ENCODE measurements at places on chromosomes 13 and 19.

DNA sequence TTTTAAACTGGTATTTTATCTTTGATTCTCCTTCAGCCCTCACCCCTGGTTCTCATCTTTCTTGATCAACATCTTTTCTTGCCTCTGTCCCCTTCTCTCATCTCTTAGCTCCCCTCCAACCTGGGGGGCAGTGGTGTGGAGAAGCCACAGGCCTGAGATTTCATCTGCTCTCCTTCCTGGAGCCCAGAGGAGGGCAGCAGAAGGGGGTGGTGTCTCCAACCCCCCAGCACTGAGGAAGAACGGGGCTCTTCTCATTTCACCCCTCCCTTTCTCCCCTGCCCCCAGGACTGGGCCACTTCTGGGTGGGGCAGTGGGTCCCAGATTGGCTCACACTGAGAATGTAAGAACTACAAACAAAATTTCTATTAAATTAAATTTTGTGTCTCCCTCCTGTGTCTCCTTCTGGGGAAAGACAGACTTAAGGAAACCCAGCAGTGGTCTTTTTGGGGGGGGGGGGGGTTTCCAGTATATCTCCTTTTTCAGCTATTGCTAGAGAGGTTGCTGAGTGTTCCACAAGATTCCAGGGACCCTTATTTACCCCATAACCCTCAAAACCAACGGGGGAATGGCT, 1.5 kb upstream of the RAD23A start:
- DNase-seq = no peak

GRCh38 chr19:19406878-19407632, 1.6 kb downstream of the GATAD2A start:
- DNase-seq = no peak

- DNase-seq = peak; percentile 59
These were observed 6.8 kb downstream of the RPS11 start for GRCh38 chr19:49502866-49503581.

DNA sequence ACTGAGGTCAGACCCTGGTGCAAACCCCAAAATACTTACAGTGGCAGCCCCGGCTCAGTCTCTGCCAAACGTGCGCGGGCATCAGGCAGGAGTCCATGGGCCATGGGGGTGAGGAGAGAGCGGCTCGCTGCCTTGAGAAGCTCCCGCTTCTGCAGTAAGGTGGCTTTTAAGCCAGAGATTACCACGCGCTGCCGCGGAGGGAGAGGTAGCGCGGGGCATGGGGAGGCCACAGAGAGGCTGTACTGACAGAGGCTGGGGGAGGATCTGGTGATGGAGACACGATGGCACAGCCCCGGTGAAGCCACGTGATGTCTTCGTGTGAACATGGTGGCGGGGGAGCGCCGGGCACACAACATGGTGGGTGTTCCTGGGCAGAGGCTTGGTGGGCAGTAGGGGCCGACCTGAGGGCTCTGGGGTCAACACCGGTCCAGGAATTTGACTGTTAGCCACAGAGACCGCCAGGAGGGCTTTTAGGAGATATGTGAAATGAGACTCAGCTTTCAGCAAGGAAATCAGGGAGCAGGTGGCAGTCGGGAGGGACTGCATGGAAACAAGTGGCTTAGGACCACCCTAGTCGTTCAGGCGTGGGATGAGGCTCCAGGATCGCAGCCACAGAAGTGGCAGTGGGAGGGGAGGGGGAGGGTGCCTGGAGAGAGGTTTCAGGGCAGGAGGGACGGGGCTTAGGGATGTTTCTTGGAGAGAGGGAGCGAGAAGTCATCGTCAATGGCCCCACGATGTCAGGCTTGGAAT, 24.1 kb downstream of the MCF2L start:
- DNase-seq = no peak

DNA sequence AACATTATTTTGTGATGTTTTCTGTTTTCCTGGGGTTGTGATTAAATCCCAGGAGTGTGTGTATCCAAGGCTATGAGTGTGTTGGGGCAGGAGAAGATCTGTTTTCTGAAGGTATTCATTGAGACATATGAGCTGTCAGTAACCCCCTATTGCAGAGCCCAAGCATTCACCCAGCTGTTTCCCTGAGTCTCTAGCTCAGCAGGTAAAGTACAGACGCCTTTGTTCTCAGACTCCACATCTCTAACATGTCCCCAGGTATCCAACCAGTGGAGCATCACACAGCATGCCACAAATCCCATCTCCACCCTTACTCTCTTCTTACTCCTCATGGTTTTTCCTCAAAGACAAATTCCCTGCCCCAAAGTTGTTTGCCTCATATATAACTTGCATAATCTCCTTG, 213.6 kb downstream of the PCDH20 start:
- no peak for DNase-seq

GRCh38 chr19:19039901-19040300, 6.5 kb downstream of the ARMC6 start:
- no peak for DNase-seq

- no peak for DNase-seq
These were observed 61.2 kb downstream of the ZAR1L start for GRCh38 chr13:32253911-32254399.

DNA sequence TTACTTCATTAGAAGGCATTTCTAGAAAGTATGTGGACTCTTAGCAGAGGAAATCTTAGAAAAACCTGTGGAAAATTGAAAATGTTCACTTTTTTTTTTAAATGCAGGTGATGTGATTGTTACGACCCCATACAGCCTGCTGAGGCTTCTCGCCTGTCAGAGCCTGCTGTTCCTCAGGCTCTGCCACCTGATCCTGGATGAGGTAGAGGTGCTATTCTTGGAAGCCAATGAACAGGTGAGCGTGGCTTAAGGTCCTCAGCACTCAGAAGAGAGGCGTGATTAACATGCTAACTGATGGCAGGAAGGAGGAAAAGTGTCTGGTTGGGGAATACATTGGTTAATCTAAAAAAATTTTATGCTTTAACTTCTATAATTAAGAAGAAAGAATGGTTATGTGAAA, 71.4 kb downstream of the SLC7A9 start:
- DNase-seq = no peak

DNA sequence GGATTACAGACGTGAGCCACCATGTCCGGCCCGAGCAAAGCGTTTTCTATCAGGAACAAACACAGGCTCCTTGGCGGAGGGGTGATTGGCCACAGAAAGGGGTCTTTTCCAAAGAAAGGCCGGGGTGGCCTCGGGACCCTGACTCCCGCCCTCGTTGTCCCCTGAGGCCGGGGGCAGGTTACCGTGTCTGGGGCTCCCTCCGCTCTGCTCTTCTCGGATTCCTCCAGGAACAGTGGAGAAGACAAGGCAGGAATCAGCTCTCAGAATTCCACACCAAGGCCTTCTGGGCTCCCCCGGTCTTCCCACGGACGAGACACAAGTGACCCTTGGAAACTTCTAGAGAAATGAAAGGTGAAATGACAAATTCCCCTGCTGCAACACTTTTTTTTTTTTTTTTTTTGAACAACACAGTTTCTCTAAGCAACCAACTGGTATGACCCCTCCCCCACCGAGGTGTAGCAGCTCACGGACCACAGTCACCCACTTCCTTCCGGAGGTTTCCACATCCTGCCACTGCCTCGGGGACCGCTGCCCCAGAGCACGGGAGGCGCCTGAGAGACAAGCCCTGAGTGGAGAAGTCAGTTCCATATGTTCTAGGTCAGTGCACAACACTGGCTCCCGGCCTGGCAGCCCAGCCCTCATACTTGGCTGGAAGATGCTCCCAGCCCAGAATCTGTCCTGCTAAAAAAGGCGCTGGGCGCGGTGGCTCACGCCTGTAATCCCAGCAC, 11.0 kb downstream of the MOB3A start:
- no peak for DNase-seq

DNA sequence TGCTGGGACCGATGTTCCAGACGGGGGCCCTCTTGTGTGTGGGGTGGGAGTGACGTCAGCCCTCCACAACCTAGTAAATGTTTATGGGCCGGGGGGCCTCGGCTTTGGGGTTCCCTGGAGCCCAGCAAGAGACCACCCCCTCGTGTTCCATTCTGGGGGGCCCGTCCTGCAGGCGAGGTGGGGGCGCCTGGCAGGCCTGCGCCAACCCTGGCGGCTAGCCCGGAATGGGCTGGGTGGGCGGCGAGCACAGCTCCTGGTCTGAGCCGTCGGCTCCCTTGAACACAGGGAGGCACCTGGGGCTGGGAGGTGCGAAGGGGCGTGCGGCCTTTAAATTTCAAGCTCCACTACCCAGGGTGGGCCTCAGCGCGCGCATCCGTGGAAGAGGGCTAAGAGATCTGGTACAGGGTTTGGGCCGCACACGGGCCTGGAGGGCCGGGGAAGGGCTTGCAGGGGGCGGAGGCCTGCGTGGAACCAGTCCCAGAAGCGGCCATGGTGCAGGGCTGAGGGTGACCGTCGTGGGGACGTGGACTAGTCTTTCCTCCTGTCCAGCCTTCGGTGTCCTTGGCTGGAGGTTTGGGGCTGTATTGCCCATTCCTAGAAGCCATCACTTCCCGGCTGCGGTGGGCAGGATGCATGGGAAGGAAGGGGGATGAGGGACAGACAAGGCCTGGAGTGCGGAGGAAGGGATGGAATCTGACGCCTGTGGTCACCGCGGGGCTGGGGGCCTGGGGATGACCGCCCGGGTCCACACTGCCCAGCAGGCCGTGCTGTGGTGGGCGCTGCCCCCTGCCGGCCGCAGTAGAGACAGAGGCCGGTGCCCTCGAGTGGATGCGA, 11.4 kb downstream of the NDUFA11 start:
- no peak for DNase-seq

DNA sequence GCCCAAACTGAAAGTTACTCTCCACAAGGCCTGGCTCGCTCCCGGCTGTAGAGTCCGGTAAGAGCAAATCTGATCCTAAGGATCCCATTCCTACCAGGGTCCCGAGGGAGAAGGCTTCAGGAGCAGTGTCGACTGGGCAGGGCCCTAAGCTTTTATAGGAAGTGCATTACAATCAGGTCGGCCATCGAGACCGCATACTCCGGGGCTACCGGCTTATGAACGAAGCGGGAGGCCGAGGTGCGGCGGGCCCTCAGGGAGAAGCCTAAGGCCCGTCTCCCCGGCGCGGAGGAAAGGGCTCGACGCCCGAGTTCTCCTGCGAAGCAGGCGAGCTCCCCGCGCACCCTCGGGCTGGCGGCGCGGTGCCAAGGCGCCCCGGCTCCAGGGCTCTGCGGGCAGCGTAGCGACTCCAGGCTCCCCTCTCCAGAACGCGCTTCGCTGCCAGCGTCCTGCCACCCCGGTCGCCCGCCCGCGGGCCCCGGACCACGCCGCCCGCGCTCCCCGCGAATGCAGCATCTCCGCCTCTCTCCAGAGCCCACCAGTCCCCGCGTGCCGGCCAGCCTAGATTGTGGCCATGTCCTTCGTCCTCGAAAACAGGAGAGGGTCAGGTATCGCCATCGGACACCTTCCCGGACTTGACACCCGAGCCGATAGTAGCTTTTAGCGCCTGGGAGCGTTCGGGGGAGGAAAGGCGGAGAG, 1.4 kb downstream of the EFNB2 start:
- no peak for DNase-seq

- peak; percentile 81 for DNase-seq
These were observed 122.7 kb downstream of the TBC1D4 start for GRCh38 chr13:75359266-75359665.

DNA sequence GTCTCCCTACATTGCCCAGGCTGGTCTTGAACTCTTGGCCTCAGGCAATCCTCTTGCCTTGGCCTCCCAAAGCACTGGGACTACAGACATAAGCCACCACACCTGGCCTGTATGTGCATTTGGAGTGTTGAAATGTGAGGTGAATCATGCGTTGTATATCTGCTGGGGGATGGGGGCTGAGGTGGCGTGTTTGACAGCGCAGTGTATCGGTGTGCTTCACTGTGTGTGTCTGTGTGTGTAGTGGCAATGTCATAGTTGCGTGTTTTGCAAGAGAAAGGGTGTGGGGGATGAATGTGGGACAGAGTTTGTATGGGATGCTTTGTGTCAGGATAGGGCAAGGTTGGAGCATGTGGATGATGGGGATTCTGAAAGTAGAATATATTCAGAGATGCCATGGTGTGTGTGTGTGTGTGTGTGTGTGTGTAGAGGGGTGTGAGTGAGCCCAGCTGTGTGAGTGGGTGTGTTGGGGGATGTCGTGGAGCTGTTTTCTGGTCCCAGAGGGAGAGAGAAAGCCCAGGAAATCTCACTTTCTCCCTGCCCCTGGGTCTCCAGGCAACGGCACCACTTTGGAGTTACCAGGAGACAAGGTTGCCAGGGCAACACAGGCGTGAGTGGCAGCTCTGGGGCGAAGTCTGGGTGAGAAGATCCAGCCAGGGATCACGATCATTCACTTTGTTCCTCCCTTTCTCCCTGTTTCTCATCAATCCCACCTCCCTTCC, 1.1 kb upstream of the SWSAP1 start:
- no peak for DNase-seq

- no peak for DNase-seq
These were observed 53.9 kb downstream of the OR10H4 start for GRCh38 chr19:16002406-16003384.

DNA sequence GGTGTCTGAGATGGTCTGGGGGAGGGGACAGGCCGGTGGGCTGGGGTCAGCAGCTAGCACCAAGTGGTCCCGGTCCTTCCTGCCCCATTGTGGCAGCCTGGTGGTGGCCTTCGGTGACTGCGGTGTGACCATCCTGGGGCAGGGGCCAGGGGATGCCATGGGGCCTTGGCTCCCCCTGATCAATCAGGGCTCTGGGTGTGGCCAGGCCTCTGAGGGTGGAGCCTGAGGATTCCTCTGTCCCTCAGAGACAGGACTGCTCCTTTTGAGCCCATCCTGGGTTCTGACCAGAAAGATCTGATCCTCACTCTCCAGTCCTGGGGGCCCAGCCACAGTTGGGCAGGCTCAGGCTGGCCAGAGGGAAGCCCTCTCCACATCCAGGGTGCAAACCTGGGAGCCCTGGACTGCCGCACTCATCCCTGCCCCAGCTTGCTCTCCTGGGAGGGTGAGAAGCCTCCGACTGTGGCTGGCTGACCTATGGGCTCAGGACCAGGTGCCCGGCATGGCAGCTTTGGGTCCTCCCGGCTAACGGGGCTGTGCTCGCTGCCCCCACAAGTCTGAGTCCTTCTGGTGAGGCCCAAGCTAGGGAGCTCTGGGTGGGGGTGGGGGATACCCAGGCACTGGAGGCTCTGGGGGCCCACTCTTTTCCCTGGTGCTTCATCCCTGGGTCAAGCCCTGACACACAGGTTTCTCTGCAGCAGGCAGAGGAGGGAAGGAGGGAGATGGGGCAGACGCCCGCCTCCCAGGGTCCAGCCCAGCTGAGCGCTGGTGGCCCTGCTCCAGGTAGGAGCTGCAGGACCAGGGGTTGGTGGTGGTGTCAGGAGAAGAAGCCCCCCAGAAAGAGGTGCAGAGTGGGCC, 59.5 kb downstream of the IER2 start:
- no peak for DNase-seq

GRCh38 chr19:29967623-29968022, 25.6 kb downstream of the URI1 start:
- DNase-seq = no peak

DNA sequence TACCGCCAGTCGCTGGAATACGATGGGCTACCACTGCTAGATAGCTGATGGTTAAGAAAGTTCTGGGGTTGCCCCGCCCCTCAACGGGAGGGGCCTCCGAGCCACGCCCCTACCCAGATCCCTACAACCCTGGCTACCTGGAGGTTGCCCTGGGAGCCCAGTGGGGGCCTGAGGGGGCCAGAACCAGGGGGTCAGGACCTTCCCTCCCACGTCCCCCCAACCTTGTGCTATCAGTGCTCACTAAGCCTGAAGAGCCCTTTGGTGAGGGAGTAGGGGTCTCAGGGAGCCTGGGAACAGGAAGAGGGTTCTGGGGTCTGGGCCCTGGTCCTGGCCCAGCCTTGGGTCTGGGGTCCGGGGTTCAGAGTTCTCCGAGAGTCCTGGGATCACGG, 8.9 kb downstream of the OCEL1 start:
- no peak for DNase-seq
